ENCODE measurements at places on chromosomes 4 and X. TPM values are rescaled to one million over a fixed set of nuclear protein-coding genes. Genes with fewer than 3 reads are reported as not detected.
A peak's percentile ranks its signal among the peaks of the same experiment; 100 is the strongest.

The PRPS2 gene
- 39.6 TPM for total RNA-seq

The CENPE gene
- 0.55 TPM for total RNA-seq

The MED12 gene
- total RNA-seq: 17.8 TPM

The CCNA2 gene
- total RNA-seq: 0.47 TPM

DNA sequence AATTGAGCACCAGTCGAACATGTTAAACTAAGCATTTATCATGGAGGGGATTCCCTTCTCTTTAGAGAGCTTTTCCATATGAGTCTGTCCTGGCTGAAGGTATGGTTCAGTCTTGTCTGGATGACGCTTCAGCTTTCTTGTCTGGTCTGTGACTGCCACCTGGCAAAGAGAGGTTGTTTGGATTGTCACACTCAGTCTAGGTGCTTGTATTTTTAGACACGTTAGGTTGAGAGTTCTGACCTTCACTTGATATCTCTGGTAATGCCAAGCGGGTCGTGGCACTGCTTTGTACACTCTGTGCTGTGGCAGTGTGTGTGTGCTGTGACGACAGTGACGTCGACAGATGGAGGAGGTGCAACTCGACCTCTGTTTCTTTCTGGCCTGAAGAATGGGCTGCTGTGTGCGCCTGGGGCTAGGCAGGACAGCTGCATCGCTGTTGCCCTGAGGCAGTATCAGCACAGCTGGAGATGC, 12.6 kb downstream of the NOCT start:
- peak; percentile 87 for DNase-seq

- no peak for DNase-seq
These were observed 329.7 kb downstream of the FBXW7 start for GRCh38 chr4:152206185-152206584.

GRCh38 chrX:134683351-134684005, 25.2 kb upstream of the PLAC1 start:
- DNase-seq: no peak

The PPEF2 gene
- not detected for total RNA-seq

- no peak for DNase-seq
These were observed 167.6 kb upstream of the ANK2 start for GRCh38 chr4:112881842-112882241.

DNA sequence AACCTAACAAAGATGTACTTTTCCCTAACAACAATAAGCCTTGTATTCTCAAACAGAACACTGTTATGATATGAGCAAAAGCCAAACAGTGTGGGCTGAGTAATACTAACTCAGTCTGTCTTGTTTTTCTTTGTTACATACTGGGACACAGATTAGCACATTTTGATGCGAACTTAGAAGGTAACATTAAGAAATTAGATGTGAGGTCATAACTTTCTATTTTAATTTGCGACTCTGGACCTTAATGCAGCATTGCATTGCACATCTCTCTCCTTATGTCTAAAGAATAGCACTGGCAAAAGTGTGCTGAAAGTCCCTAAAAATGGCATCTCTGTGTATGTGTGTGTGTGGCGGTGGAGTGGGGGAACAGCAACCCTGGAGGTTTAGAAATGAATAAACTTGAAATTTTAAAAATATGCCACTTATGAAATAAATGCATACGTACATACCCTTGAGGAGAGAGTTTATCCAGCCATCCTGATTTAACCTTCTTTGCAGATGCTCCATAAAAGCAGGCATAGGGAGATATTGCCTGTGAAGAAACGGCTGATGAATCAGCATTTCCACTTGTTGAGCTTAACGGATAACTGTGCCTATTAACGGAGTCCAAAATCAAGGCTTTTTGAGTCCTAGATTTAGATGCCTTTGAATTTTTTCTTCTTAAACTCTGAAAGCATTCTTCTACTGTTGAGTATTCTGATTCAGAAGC, 34.2 kb downstream of the ARAP2 start:
- no peak for DNase-seq

- no peak for DNase-seq
These were observed 347.5 kb downstream of the NKX6-1 start for GRCh38 chr4:84151574-84151973.

DNA sequence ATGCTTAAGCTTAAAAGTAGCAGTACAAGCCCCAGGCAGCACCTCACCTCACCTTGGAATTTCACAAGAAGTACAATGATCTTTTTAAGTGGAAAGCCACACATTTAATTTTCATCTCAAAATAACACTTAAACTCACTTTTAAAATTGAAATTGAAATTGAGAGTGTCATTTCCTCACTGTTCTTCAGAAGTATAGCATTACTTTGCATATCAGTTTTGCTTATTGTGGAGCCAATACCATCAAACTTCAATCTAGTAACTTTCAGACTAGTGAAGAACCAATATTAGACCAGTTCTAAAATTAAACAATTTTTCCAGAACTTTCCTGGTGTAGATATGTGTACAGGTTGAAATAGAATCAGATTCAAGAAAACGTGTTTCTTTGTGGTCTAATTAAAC, 242.4 kb downstream of the NDST4 start:
- DNase-seq: no peak

The ACSL1 gene
- 16.0 TPM for total RNA-seq

DNA sequence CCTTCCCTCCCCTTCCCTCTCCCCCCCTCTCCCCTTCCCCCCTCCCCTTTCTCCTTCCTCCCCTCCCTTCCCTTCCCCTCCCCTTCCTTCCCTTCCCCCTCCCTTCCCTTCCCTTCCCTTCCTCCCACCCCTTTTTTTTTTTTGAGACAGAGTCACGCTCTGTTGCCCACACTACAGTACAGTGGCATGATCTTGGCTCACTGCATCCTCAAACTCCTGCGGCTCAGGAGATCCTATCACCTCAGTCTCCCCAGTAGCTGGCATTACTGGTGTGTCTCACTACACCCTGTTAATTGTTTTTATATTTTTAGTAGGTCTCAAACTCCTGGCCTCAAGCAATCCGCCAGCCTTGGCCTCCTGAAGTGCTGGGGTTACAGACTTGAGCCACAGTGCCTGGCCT, 66.6 kb downstream of the TBC1D9 start:
- no peak for DNase-seq

The MSN gene
- 24.2 TPM for total RNA-seq

DNA sequence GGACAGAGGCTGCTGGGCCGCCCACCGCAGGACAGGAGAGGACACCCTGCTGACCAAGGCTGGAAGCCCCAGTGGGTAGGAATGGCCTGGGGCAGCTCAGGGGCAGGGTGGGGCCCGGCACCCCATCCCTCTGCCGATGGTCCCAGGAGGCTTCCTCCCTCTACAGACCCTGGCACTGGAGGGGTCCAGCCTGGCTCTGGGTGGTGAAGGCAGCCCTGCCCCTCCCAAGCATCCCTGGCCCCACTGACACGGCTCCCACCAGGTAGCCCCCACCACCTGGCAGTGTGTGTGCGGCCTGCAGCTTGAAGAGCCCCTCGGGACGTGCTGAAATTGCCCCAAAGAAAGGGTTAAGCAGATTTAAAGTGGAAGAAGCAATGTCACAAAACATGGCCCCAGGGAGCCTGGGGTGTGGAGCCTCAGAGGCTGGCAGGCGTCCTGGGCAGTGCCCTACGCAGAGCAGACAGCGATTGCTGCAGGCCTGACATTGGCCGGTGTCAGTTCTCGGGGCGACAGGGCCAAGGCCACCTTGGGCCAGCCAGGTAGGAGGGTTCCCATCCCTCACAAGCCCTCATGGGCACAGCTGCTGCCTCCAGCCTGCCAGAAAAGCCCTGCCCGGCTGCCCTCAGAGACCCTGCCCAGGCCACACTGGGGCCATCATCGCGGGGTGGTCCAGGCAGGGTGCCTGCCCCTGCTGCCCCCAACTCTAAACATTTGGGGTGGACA, 80.5 kb downstream of the FAM53A start:
- peak; percentile 50 for DNase-seq

DNA sequence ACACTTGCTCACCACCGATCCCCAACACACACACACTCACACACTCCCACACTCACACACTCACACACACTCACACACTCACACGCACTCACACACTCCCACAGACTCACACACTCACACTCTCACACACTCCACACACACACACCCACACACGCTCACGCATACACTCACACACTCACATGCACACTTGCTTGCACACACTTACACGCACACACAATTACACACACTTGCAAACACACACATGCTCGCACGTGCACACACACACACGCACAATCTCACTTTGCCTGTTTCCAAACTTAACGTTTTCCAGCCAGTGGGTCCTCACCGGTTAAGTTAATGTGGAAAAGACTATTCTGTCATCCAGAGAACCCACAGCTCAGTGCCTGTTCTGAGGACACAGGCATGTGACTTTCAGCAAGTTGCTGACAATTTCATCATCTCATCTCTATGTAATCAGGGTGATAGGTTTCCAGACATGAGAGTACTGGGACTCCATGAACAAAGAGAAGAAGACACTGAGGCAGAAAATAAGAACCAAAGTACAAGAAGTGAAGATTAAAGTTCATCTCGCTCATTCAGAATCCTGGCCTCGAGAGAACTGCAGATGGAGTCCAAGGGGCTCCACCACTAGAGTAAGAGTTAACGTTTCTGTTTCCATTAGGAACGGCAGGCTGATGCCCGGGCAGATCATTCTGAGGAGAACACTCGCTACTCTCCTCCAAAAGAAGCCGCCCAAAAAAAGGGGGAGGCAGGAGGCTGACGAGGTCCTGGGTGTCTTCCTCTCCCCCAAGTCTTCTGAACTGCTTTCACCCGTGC, 153.2 kb upstream of the FRG1 start:
- DNase-seq: no peak

DNA sequence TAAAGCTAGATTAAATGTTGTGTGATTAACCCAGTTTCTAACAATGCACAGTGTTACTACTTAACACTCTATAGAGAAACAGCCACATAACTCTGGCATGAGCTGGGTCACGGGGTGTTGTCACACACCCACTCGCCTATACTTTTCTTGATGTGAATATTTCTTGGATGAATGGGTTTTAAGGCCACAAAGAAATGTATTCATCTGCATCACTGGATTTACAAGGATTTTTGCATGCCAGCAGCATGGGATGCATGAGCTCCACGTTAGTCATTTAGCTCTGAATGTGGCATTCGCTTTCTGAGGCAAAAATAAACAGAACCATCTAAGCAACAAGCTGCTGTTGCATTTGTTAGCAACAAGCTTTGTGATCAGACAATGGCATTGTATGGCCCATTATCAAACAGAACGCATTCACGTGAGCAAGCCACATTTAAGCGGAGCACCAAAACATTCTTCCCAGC, 89.7 kb downstream of the LRP2BP start:
- no peak for DNase-seq

The CENPVL2 gene
- not detected for total RNA-seq
